ENCODE measurements at places on chromosomes 1 and 21.

GRCh38 chr1:21365036-21365435, 74.8 kb upstream of the ECE1 start:
- no peak for DNase-seq

GRCh38 chr1:77874804-77875445, 13.5 kb upstream of the NEXN start:
- DNase-seq: no peak

GRCh38 chr1:177824508-177824982, 145.3 kb downstream of the SEC16B start:
- DNase-seq: no peak

DNA sequence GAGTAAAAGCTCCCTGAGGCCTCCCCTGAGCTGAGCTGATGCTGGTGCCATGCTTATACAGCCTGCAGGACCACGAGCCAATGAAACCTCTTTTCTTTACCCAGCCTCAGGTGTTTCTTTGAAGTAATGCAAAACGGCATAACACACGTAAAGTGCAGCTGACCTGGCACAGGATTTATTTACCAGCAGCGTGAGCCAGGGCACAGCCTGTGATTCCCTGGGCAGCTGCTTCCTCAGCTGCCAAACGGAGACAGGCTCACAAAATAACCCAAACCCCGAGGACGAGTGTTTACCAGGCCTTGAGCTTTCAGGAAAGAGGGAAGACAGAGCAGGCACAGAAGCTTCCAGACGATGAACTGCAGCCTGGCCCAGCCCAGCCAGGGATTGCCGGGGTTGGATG, 120.6 kb upstream of the ARHGEF16 start:
- DNase-seq: no peak

DNA sequence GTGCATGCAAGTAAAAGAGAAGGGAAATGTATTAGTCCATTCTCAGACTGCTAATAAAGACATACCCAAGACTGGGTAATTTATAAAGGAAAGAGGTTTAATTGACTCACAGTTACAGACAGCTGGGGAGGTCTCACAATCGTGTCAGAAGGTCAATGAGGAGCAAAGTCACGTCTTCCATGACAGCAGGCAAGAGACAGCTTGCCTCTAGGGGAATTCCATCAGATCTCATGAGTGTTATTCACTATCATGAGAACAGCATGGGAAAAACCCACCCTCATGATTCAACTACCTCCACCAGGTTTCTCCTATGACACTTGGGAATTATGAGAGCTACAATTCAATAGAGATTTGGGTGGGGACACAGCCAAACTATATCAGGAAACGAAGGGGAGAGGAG, 8.1 kb downstream of the KRTAP21-3 start:
- DNase-seq: no peak

GRCh38 chr1:203282720-203283542, 22.4 kb upstream of the BTG2 start:
- DNase-seq: no peak

DNA sequence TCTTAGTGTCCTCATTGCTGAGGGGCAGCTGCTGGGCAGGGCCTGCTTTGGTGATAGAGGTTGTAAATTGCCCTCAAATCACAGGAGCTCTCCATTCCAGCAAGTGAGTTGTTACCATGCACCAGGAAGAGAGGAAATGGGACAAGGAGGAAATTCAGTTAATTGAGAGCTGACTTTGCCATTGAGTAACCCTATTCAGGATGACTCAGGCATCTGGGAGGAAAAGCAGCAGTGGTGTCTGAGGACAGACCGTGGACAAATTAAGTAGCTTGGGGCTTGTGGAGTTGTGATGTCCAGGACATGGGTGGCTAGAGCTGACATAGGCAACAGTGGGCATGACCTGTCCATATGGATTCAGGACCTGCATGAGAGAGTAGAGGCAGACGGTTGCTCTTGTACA, 5.9 kb downstream of the ARHGEF10L start:
- no peak for DNase-seq

- no peak for DNase-seq
Observed at GRCh38 chr1:182851825-182852224, 12.7 kb downstream of the DHX9 start.

GRCh38 chr1:226355669-226356551, 46.9 kb upstream of the LIN9 start:
- no peak for DNase-seq

DNA sequence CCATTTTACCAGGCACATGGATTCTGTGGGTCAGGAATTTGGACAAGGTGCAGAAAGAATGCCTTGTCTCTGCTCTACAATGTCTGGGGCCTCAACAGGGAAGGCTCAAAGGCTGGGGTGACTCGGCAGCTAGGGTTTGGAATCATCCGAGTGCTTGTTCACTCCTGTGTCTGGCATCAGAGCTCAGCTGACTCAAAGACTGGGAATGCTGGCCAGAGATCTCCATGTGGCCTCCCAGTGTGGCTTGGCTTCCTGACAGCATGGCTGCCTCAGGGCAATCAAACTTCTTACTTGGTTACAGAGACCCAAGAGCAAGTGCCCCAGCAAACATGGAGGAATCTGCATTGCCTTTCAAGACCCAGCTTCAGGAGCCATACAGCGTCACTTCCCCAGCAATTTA, 110.5 kb downstream of the TOMM20 start:
- DNase-seq: no peak

DNA sequence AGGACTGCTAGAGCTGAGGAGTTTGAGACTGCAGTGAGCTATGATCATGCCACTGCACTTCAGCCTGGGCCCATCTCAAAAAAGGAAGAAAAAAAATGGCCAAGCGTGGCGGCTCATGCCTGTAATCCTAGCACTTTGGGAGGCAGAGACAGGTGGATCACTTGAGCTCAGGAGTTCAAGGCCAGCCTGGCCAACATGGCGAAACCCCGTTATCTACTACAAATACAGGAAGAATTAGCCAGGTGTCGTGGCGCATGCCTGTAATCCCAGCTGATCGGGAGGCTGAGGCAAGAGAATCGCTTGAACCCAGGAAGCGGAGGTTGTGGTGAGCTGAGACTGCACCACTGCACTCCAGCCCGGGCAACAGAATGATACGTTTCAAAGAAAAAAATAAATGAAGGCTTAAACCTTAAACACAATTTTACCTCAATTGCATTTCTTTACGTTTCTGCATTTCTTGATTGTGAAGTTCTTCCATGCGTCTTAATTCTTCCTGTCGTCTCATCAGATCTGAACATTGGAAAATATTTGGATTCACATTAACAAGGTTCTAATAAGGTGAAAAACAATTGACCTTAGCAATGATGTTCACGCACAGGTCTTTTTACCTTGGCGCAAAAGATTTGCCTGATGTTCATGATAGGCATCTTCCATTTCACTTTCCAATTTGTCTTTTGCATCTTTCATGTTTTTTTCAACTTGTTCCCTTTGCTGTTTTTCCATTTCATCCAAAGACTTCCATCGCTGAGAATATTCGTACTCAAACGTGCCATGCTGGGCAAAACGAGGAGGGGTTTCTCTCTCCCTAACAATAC, 4.2 kb downstream of the SFPQ start:
- DNase-seq: no peak

DNA sequence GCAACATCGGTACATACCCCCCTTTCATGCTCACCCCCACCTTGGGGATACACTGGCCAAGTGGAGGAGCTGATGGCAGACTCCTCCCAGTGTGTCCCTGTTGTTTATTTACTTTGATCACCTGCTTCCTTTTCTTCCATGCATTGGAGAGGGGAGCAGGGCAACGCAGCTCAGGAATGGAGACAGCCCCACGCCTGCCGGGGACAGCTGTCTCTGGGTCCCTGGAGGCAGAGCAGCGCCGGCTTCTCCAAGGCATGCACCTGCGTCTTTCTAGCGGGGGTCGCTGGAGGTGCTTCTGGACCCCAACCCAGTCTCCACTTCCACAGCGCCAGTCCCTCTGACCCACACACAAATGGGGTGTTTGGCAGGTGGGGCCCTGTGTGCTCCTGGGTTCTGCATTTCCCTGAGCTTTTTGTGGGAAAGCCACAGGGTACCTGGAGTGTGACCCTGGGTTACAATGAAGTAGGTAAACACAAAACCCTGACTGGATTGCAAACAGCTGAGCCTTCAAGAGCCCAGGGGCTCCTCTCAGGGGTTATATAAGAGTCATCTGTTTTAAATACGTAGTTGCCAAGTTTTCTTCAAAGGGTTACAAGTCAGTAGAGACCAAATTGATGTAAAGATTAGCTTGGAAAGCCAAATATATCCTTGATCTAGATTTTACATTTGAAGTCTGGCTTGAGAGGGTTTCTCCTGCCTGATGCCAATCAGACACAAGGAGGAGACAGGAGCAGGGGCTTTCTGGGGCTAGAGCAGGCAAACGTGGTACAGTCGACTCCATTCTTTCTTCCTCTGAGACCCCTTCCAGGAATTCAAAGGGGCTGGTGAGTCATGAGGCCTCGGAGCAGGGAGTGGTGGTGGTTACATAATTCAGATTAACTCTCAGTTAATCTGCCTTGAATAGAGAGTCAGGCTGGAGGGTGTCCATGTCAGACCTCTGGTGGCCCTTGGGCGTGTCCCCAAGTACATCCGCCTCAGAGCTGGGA, 4.5 kb downstream of the AJAP1 start:
- no peak for DNase-seq

- DNase-seq: no peak
Observed at GRCh38 chr1:24321126-24321525, 2.0 kb downstream of the GRHL3 start.

GRCh38 chr1:59015708-59016107, 231.9 kb upstream of the JUN start:
- DNase-seq: no peak

- no peak for DNase-seq
Observed at GRCh38 chr21:15060543-15061175, 4.1 kb downstream of the NRIP1 start.

DNA sequence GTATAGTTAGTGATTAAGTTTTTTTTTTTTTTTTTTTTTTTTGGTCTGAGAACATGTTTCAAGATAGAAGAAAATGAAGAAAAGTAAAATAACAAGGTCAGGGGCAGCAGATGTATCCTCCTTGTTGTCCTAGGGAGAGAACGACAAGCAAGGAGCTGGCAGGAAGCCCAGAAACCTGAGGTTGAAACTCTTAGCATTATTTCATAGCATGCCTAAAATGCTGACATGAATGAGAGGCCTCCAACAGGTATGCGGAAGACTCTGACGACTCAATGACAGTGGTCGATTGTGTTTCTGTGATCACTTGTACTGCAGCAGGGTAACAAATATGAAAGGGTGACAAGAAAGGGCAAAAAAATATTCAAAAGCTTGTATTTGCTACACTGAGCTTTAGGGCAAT, 415.9 kb downstream of the PLA2G4A start:
- DNase-seq: no peak

All from HuH-7 (cell line).